ENCODE measurements at places on chromosomes 2 and 18.

DNA sequence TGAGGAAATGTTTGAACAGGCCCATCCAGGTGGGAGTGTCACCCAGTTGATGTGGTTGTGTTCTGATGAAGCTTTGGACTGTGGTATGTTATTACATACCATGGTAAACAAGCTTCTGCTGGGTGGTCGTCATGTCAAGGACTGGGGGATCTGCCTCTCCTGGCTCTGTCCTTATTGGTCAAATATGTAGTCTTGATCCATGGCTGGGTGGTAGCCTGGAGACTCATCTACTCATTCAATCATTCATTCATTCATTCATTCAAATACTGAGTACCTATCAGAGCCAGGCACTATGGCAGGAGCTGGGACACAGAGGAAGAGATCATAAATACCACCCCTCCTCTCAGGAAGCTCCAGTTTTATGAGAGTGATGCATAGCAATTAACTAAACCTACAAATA, 60.8 kb downstream of the TACR1 start:
- no peak for DNase-seq

DNA sequence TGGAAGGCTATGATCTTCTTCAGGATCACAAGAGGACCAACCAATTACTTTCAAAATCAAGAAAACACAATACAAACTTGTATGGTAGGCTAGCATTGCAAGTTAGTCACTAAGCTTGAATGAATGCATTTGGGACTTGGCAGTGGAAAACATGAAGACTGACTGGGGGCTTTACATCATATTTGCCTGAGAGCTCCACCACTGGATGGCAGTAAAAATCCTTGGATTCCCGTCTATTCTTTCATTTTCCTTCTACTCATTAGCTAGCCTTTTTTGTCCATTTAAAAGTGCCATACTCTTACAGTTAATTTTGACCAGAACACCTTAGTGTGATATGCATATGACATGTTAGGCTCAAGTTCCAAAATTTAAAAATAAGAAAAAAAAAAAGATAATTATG, 63.5 kb upstream of the RASGRP3 start:
- peak; percentile 37 for DNase-seq

DNA sequence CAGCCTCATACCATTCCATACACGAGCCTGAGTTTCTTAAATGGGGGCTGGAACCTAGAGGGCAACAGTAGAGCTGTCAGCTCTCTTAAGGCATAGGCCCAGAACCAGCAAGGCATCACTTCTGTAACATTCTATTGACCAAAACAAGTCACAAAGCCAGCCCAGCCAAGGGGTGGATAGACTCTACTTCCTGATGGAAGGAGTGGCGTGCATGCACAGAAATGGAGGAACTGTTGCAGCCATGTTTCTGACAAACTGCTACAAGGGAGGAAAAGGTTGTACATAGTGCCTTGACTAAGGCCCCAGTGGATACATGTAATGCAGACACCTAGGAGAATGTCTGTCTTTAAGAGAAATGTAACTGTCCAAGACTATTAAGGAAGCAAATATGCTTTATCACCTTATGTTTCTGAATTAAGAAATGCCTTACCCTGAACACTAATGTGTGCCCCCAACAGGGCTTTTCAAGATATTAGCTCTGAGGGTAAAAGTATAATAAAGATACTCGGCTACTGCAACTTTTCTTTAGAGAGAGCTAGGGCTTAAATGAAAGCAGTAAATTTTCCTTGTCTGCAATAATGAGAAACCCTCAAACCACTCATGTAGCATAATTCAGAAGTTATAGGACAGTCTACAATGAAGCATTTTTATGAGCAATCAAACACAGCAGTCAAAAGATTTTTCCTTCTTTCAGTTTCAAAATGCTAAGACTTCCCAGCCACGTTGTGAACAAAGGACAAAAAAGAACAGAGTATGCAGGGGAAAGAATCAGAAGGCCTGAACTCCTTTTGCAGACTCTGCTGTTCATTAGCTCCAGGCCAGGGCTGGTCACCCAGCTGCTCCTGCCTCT, 35.1 kb upstream of the CDC42EP3 start:
- no peak for DNase-seq

- no peak for DNase-seq
These were observed 24.1 kb downstream of the EIF2AK3 start for GRCh38 chr2:88603146-88603545.

GRCh38 chr18:73908323-73908722, 239.3 kb downstream of the FBXO15 start:
- DNase-seq = peak; percentile 82

- DNase-seq = no peak
These were observed 418.0 kb upstream of the UBE2E3 start for GRCh38 chr2:180562378-180562777.

- DNase-seq = no peak
These were observed 148.3 kb downstream of the LAMA3 start for GRCh38 chr18:23837591-23837990.

GRCh38 chr2:213689585-213689984, 405.3 kb downstream of the SPAG16 start:
- no peak for DNase-seq

GRCh38 chr2:25981596-25982272, 563 bp downstream of the KIF3C start:
- peak; percentile 51 for DNase-seq

GRCh38 chr2:210671065-210671464, 114.7 kb downstream of the CPS1 start:
- no peak for DNase-seq

DNA sequence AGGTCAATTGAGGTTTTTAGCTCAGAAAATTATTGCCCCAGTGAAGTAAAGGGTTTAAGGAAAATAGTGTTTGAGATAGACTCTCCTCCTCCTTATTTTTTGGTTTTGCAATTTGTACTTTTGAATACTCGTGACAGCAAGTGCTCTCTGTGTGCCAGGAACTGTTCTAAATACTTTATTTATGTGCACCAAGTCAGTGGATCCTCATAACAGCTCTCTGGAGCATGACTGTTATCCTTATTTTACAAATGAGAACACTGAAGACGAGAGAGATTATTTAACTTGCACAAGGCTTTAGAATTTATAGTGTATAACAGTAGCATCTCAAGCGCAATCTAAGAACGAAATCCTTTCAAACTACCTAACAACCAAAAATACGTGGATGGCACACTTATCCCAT, 24.7 kb downstream of the BABAM2 start:
- DNase-seq = no peak

DNA sequence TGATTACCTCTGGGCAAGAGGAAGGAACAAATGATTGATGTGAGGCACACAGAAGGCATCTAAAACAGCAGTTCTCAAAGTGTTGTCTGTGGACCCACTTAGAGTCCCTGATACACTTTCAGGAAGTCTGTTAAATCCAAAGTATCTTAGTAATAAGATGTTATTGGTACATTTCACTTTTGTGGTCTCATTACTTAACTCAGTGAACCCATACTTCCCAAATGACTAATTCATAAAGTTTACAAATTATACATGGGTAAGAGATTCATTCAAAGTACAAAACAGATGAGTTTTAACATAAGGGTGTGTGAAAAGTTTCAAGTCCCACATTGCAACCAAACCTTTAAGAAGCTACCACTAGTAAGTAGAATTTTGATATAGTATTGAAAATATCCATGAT, 440.5 kb downstream of the NUP35 start:
- no peak for DNase-seq

- DNase-seq = no peak
These were observed 303.9 kb downstream of the ZNF407 start for GRCh38 chr18:74901362-74902146.
